ENCODE measurements at places on chromosomes 5 and 9. TPM values are rescaled to one million over a fixed set of nuclear protein-coding genes. Genes with fewer than 3 reads are reported as not detected.

The GNA14 gene
- total RNA-seq = 0.11 TPM

The TAF1L gene
- 0.02 TPM for total RNA-seq

The HRCT1 gene
- total RNA-seq = not detected

The TXNDC8 gene
- not detected for total RNA-seq

The NSG2 gene
- not detected for total RNA-seq

The SLC46A2 gene
- total RNA-seq = not detected

The TRPM3 gene
- total RNA-seq = not detected

The FBP2 gene
- not detected for total RNA-seq

The FAM151B gene
- 0.63 TPM for total RNA-seq

The GABRA6 gene
- total RNA-seq = not detected

The VPS13A gene
- total RNA-seq = 33.6 TPM

The GLRX gene
- total RNA-seq = 21.0 TPM

The C5orf58 gene
- total RNA-seq = not detected

The CTXN3 gene
- total RNA-seq = not detected

The SLC36A3 gene
- total RNA-seq = not detected

The AMBP gene
- total RNA-seq = not detected

The ADAMTSL2 gene
- 0.32 TPM for total RNA-seq

The EIF4E1B gene
- total RNA-seq = not detected

The FRMD3 gene
- 0.46 TPM for total RNA-seq

The ZDHHC11B gene
- total RNA-seq = 0.48 TPM

The ROPN1L gene
- 0.28 TPM for total RNA-seq

The SLC28A3 gene
- total RNA-seq = 1.3 TPM

The MTAP gene
- 77.0 TPM for total RNA-seq

The SNCAIP gene
- not detected for total RNA-seq

The FAM153A gene
- 38.8 TPM for total RNA-seq

The ZNF300 gene
- total RNA-seq = 2.4 TPM

The FBP1 gene
- 0.47 TPM for total RNA-seq

The KLHL9 gene
- 11.7 TPM for total RNA-seq

The TMEM174 gene
- not detected for total RNA-seq

The NDST1 gene
- total RNA-seq = 5.5 TPM

The CCDC187 gene
- 0.05 TPM for total RNA-seq

The DYNC2I2 gene
- 35.7 TPM for total RNA-seq

The MYO10 gene
- 0.28 TPM for total RNA-seq

The PLPP7 gene
- total RNA-seq = 0.14 TPM

The IL5 gene
- total RNA-seq = 0.69 TPM

The SPRY4 gene
- total RNA-seq = 0.93 TPM

The TMEM171 gene
- not detected for total RNA-seq

The SMIM27 gene
- 16.1 TPM for total RNA-seq

The PCDHGB1 gene
- not detected for total RNA-seq

The FOXD4L3 gene
- total RNA-seq = not detected

The AGXT2 gene
- total RNA-seq = not detected

The EXOSC3 gene
- total RNA-seq = 117 TPM

The CDKN2A gene
- 0.86 TPM for total RNA-seq
